ENCODE measurements at places on chromosomes 7 and 10.

DNA sequence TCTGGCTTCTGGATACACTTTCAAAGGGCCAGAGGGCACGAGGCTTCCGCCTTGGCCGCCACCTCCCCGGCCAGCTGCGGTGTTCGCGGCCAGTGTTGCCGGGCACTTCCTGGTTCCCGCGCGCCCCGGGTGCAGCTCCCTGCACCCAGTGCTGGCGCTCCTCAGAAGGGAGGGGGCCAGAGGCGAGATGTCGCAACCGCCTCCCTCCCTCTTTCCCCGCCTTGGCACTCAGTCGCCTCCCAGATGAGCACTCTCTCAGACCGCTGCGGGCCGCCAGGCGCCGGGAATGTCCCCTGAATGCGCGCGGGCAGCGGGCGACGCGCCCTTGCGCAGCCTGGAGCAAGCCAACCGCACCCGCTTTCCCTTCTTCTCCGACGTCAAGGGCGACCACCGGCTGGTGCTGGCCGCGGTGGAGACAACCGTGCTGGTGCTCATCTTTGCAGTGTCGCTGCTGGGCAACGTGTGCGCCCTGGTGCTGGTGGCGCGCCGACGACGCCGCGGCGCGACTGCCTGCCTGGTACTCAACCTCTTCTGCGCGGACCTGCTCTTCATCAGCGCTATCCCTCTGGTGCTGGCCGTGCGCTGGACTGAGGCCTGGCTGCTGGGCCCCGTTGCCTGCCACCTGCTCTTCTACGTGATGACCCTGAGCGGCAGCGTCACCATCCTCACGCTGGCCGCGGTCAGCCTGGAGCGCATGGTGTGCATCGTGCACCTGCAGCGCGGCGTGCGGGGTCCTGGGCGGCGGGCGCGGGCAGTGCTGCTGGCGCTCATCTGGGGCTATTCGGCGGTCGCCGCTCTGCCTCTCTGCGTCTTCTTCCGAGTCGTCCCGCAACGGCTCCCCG, at the start of gene FFAR4:
Gene FFAR4 (plus strand): TSS at position 231 of the 842 bp plus-strand sequence. CDS start 56 bp downstream, at position 287.
- no peak for DNase-seq

DNA sequence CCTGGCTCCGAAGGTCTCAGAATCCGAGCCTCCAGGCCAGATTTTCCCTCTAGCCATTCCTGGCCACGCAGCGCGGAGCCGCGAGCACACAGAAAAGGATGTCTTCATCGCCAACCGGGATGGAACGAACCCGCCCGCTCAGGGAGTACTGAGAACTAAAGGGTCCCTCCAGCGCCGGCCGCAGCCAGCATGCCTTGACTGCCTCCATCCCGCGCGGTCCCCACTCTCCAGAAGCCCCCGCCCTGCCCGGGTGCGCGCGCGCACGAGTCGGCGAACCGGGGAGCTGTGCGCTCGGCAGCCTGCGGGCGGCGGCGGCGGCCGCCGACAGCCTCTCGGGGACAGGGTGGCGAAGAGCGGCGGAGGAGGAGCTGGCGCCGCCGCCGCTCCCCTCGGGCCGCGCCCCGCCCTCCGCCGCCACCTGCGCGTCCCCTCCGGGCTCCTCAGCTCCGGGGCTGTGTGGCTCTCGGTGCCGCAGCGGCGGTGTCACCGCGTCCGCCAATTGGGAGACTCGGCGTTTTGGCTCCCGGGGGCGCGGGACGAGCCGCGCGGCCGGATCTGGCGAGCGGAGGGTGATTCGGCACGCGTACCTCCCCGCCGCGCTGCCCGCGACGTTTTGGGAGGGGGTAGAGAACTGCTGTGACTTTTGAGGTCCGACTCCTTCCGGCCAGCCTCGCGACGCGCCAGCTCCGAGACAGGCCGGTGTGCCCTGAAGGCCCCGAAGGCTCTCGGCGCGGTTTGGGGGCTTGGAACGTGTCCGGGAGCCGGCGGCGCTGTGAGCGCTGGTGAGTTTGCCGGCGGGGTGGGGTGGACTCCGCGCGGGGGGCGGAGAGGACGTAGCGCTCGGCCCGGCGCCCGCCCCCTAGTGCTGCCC, 453 bp upstream of the GALNT17 start:
- peak; percentile 17 for DNase-seq

GRCh38 chr10:131786756-131787605, 113.8 kb upstream of the PPP2R2D start:
- peak; percentile 55 for DNase-seq

DNA sequence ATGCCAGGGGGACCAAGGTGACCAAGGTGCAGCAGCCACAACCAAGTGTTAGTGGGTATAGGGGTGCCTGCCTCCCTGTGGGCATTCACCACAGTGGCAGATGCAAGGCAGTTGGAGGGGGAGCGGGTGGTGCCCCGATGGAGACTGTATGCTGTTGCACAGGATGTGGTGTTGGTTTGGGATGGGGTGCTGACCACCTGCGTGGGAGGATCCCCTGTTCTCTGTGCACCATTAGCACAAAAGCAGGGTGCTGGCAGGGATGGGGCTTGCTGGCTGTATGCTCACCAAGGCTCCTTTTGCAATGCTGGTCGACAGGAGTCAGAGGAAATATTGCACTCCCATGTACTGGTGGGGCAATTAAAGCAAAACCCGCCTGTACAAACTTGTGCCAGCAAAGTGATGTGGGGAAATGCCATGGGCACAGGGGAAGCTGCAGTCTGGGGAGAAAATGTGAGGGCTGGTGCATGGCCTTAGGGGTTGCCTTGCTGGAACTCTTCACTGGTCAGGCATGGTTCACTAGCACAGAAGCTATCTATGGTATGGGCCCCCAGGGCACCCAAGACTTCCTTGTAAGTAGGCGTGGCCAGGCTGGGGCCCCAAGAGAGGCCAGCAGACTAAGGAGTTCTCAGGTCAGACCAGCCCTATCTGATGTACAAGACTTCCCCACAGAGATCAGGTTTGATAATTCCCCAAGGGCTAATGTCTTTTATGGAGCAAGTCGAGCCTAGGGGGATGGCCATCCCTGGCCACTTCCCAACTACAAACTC, 51.9 kb upstream of the GNAT3 start:
- DNase-seq = no peak

DNA sequence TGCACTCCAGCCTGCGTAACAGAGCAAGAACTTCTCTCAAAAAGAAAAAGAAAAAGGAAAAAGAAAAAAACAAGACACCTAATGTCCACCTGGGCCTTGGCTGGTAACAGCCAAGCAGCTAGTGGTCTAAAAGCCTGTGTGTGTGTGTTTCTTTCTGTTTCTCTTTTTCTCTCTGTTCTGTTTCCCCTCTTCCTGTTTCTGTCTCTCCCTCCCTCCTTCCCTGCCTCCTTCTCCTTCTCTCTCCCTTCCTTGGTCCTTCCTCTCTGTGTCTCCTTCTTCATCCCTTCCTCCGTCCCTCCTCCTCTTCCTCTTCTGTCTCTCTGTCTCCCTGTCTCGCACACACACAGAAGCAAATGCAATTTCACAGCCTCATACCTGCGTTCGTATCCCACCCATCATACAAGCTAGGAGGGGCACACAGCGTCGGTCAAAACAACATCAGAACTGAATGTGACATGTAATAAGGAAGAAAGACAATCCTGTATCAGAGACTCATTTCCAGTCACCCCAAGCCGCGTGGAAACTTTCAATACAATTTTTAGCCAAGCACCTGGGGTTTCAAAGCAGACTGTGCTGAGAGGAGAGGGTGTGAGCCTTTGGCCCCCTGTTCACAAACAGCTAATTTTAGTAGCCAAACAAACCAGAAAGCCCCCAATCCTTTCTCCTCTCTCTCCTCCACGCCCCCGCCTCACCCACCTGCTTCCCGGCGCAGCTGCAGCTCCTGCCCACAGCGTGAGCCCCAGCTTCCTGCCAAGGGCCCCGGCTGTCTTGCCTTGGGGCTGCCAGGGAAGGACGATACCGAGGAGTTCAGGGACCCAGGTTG, 50.2 kb upstream of the GNA12 start:
- no peak for DNase-seq

- no peak for DNase-seq
Measured at GRCh38 chr10:13636776-13637175, 50.0 kb downstream of the PRPF18 start.

GRCh38 chr10:125039354-125039769, 97.4 kb downstream of the ZRANB1 start:
- no peak for DNase-seq

GRCh38 chr7:16881844-16882243, at the start of gene AGR3:
AGR3 (minus strand) TSS chr7:16881983; CDS start chr7:16878618, 3,365 bp downstream.
- no peak for DNase-seq

DNA sequence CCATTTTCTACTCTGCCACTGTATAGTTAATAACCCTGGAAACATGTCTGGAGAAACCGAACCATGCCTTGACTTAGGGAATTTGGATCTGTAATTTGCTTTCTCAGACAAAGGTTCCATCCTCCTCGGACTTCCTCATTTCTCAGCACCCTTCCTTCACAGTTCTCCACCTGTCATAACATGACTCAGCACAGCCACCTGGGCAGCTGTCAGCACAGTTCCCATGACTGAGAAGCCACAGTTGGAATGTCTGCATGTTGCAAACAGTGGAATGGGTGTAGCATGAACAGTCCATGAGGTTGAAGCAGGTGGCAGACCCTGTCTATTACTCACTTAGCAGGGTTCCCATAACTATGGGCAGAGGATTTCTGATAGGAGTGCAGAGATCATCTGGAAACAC, 634 bp upstream of the OR9A4 start:
- no peak for DNase-seq

DNA sequence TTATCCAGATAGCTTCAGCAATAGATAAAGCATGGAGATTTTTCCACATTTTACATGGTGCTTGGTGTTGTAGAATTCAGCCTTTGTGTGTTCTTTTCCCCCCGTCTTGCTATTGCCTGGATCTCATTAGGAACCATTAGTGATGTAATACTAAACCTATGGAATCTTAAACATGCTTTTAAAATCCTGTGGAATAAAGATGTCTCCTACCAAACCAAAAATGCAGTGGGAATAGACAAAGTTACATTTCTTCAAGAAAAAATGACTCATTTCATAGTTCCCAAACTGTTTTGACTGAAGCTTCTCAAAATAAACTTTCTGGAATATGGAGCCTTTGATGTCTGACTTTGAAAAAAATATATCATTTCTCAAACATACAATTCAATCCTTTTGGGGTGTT, 44.0 kb downstream of the CALD1 start:
- no peak for DNase-seq

DNA sequence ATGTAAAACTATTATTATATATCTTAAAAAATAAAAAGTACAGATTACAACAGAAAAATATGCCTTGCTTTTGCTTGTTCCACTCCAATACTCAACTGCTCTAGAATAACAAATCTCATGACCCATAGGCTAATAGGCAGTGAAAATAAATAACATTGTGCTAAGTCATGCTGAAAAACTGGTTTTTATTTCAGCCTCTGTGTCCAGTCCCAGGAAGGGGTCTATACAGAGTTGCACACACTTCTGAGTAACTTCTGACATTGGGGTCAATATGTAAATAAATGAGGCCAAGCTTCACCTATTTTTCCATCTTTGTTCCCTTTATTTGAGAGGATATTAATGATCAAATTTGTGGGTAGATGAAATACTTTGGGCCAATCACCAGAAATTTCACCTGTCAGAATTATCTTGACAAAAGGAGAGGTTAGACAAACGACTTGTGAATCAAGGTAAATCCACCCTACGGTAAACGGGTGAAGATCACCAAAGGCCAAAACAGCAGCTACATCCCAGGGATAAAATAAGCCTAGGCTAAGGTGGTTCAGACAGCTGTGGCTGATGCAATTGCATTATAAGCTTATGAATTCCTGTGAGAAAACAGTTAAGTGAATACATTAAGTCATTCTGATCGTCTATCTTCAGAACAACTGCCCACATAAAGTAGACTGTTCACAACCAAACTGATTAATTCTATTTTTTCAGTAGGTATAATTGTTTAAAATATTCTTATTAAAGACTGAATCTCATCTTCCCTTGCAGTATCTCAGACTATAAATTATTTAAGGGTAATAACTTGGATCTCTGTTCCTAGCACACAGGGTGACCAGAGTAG, 87.5 kb downstream of the UBE2H start:
- no peak for DNase-seq

DNA sequence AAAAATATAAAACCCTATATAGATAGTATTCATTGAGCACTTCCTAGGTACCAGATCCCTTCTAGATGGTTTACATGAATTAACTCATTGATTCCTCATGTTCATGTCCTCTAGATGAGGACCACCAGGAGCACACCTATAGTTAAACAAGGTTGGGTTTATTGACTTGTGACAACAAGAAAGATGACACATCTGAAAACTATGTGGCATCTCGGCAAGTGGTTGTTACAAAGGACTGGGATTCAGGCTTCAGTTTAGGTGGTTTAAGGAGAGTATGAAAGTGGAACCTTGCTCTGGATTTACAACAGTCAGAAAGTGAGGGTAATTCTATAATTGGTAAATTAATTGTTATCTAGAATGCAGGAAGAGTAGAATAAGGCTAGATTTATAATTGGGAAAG, 99.0 kb upstream of the PHF14 start:
- DNase-seq = no peak

DNA sequence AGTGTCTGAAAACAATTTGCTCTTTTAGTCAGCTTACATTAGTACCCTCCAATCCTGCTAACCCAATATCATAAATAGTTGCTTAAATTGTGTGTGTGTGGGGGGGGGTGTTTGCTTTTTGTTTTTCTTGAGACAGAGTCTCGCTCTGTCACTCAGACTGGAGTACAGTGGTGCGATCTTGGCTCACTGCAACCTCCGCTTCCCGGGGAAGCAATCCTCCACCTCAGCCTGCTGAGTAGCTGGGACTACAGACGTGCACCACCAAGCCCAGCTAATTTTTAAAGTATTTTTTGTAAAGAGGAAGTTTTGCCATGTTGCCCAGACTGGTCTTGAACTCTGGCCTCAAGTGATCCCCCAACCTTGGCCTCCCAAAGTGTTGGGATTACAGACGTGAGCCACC, 73.5 kb upstream of the PDLIM1 start:
- DNase-seq = no peak

GRCh38 chr10:88800152-88801125, 2.1 kb upstream of the LIPM start:
- DNase-seq = no peak

DNA sequence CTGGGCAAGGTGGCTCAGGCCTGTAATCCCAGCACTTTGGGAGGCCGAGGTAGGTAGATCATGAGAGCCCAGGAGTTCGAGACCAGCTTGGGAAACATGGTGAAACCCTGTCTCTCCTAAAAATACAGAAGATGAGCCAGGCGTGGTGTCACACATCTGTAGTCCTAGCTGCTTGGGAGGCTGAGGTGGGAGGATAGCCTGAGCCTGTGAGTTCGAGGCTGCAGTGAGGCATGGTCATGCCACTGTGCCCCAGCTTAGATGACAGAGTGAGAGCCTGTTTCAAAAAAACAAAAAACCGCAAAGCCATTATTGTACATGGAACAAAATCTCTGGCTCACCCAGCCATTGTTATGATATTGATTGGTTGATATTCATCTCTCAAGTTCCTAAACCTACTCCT, 53.7 kb downstream of the KMT2E start:
- DNase-seq = no peak

- DNase-seq = peak; percentile 71
Measured at GRCh38 chr7:15305002-15305600, 256.7 kb downstream of the AGMO start.

DNA sequence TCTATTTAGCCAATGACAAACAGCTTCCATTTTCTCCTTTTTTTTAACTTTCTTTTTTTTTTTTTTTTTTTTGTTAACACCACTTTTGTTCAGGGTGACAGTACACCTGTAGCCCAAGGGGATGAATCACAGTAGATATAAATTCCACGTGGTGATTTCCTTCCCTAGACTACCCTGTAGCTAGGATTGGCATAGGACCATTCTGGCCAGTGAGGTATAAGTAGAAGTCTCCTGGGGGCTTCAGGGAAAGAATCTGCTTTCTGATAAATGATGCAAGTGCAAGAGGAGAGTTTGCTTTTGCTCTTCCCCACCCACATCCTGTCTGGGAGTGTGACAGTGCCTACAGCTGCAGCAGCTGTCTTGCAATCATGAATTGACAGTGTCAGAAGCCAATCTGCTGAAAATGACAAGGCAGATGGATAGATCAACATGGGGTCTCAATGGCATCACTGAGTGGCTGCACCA, 63.2 kb upstream of the TOMM7 start:
- DNase-seq = no peak
